ENCODE measurements at places on chromosomes 4 and X. TPM values are rescaled to one million over a fixed set of nuclear protein-coding genes. Genes with fewer than 3 reads are reported as not detected.

GRCh38 chrX:50638123-50638522 is 167.5 kb upstream of the DGKK start:
- no peak overlapping the region for H3K4me3 ChIP-seq
- no peaks in the 10 kb centered on the region for H3K4me1 ChIP-seq
- DNase-seq = no peak
- no peaks in the 10 kb centered on the region for H3K27me3 ChIP-seq
- no peaks in the 10 kb centered on the region for H3K36me3 ChIP-seq

DNA sequence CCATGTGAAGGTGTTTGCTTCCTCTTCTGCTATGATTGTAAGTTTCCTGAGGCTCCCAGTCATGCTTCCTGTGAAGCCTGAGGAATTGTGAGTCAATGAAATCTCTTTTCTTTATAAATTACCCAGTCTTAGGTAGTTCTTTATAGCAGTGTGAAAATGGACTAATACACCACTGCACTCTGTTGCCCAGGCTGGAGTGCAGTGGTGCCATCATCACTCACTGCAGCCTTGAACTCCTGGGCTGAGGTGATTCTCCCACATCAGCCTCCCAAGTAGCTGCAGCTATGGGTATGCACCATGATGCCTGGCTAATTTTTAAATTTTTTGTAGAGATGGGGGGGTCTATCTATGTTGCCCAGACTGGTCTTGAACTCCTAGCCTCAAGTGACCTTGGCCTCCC is 15.8 kb upstream of the IGFBP7 start:
- no peak for DNase-seq
- no peak overlapping the region for H3K27ac ChIP-seq
- H3K36me3 ChIP-seq = no peaks in the 10 kb centered on the region
- H3K27me3 ChIP-seq = no peaks in the 10 kb centered on the region

DNA sequence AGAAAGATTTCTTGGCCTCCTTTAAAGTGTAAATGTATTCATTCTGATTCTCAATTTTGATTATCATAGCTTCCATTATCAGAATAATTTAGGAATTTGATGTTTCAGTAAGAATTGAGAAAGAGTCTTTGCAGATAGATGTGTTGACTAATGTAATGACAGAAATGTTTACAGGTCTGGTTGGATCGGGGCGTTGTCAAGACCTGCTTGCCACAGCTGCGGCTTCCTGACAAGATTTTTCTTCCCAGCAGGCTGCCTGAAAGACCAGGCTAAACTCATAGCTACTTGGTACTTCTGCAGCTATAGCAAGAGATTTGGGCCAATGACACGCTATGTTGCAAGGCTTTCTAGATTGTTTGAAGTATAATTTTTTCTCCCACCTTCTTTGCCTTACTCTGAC is 91.5 kb upstream of the ANKRD50 start:
- H3K4me1 ChIP-seq = no peaks in the 10 kb centered on the region
- no peak overlapping the region for H3K27ac ChIP-seq
- no peak overlapping the region for H3K4me3 ChIP-seq

DNA sequence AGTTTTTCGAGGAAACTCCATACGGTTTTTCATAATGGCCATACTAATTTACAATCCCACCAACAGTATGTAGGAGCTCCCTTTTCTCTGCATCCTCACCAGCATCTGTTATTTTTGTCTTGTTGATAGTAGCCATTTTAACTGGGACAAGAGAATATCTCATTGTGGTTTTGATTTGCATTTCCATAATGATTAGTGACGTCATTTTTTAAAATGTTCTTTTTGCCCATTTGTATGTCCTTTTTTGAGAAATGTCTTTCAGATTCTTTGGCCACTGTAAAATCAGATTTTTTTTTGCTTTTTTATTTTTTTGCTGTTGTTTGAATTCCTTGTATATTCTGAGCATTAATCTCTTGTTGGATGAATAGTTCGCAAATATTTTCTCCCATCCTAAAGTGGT is 243.9 kb downstream of the TRIML1 start:
- H3K4me3 ChIP-seq = no peak overlapping the region
- H3K27ac ChIP-seq = no peak overlapping the region
- no peaks in the 10 kb centered on the region for H3K36me3 ChIP-seq
- DNase-seq = no peak

DNA sequence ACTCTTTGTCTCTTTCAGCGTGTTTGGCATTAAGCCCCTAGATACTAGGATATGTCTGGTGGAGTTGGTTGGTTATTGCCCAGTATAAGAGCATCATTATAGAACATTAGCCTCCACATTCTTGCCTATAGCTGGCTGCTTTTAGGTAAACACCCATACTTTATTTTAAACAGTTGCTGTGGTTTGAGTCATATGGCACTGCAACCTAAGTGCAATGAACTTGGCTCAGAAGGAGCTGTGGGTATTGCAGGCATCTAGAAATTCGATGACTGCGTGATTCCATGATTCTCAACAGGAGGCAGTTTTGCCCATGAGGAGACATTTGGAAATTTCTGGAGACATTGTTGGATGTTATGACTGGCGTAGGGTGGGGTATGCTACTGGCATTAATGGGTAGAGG is 49.5 kb downstream of the DCLK2 start:
- H3K4me3 ChIP-seq = no peak overlapping the region

GRCh38 chrX:101257448-101258258 is 33.5 kb downstream of the TAF7L start:
- peak; percentile 28 for DNase-seq
- peaks cover 9% of the 10 kb centered on the region for H3K4me1 ChIP-seq

Gene OGT
- 149 TPM for total RNA-seq

Gene ABLIM2
- 0.20 TPM for total RNA-seq

Gene TLR10
- total RNA-seq = not detected

Gene NPNT
- 71.8 TPM for total RNA-seq

Gene CLGN
- 4.2 TPM for total RNA-seq

Measured in SJCRH30 (cell line).